NCI-H510A treated with DMSO at 0.1 percent for 48 hours (cell line): ENCODE measurements at places on chromosomes 5 and 9.

DNA sequence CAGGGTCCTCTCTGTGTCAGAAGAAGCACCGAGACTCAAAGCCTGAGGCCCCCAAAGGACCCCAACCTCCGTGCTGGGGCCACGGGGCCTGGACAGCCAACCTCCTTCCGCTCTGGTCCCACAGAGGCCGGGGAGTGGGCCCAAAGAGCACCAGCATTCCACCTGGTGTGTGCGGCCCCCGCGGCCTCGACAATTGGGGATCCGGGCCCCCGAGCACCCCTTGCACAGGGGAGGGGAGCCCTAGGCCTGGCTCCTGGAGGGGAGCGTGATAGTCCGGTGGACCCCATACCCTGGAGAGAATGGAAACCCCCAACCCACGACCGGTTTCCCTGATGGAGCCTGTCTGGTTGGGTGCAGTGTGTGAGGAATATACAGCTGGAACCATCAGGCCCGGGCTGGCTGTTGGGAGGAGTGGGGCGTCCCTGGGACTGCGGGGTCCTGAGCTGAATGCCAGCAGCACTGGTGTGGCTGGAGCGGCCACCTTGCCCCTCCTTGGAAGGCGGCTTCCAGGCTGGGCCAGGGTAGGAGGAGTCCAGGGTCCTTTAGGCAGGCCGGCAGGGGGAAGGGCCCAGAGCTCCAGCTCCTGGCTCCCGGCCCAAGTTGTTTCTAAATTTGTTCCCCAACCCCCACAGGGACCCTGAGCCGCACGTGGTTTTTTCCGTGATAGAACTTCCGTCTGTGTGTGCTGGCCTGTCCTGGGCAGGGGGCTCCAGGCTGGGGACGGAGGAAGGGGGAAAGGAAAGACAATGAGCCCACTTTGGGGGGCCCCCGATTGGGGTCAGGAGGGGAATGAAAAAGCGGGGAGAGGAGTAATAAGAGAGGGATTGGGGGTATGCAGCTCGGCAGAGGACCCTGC lies 825 bp upstream of the TOR4A start:
- DNase-seq = no peak

GRCh38 chr9:122244349-122244748 lies 15.6 kb upstream of the LHX6 start:
- no peak for DNase-seq

- no peak for DNase-seq
These were observed 107.6 kb upstream of the PLCXD3 start for GRCh38 chr5:41617843-41618515.

- no peak for DNase-seq
These were observed 224.7 kb downstream of the NFIB start for GRCh38 chr9:14089051-14089803.

DNA sequence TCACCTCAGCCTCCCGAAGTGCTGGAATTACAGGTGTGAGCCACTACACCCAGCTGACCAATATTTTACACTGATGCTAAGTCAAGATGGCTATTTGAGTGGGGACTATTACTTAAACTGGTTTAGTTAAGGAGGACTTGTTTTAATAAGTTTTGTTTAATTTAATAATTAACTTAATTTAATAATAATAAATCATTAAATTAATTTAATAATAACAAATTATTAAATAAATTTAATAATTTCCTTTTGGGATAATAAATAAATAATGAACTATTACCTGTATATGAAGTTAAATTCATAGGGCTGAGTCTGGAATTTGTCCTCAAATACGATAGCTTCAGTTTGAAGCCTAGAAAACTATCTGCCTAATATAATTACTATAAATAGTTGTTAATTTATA lies 665.1 kb upstream of the COX7C start:
- no peak for DNase-seq

DNA sequence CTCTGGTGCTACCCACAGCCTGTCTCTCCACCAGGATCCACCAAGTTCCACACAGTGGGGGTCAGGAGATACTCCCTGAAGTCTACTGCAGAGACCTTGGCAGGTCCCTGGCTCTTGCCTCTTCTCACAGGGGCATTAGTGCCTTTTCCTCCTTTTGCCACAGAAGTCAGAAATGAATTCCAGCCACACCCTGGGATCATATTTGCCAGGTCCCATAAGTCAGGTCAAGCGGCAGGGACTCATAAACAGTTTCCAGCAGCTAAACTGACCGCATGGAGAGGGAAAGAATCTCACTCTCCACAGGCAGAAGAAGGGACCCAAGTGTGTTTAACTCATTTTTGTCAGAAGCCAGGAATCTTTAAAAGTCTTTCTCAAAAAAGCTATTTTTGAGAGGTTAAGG lies 13.3 kb upstream of the IFNK start:
- no peak for DNase-seq

DNA sequence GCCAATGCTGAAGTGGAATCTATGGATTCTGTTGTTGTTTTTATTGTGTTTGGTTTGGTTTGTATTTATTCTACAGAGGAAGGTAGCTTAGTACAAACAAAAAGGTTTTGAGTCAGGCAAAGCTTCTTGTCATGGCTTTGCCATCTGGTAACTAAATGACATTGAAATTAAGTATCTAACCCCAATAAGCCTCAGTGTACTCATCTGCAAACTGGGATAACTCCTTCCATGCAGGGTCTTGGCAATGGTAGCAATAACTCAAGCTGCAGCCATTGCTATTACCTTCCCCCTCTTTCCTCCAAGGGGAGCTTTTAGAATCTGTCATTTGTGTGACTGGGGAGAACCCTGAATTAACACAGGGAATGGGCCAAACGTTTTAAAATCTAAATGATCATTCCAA lies 79.7 kb downstream of the PLAC8L1 start:
- DNase-seq = no peak

- no peak for DNase-seq
These were observed 1062.6 kb downstream of the NR2F1-AS1 start for GRCh38 chr5:92518318-92518904.

DNA sequence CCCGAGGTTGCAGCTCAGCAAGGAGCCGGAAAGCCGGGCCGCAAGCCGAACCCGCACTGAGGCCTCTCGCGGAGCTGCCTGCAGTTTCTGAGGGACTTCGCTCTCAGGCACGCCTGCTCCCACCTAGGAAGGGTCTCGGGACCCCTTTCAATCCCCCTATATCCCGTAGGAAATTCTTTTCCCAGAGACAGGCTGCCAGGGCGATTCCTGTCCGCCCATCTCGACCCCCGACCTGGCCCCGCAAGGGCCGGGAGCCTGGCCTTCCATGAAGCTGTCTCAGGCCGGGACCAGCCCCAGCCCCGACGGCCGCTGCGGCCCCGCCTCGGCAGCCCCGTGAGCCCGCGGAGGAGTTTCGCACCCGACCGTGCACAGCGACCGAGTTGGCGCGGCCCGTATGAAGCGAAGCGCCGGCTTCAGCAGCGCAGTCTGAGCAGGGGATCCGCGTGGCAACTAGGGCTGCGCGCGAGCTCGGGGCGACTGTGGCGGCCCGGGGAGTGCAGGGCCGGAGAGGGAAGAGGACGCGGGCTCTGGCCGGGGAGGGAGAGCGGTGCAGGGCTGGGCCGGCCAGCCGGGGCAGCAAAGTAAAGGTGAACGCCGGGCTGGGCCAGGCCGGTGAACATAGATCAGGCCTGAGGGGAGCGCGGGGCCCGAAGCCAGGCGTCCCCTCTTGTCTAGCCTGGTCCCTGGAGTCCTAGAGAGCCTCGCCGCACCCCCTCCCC lies 977 bp upstream of the PRDM12 start:
- no peak for DNase-seq

- no peak for DNase-seq
These were observed 133.3 kb upstream of the PPP1R2B start for GRCh38 chr5:156716591-156717380.

- DNase-seq = no peak
These were observed 67.9 kb downstream of the NFIB start for GRCh38 chr9:14245901-14246525.

DNA sequence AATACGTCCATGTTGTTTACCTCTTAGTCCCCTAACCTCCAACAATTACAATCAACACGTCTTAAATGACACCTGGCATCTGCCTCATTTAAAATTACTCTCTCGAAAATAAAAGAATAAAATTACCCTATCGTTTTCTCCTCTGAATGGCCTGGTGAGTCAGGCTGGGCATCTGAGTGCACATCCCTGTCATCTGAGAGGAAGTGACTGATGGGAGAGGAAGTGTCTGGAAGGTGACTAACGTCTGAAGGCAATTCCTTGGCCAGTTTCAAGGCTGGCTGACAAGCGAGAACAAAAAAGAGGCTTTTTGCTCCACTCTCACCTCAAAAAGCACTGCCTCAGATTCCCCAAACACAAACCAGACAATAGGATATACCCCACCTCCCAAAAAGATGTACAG lies 57.7 kb downstream of the MAPKAP1 start:
- no peak for DNase-seq

DNA sequence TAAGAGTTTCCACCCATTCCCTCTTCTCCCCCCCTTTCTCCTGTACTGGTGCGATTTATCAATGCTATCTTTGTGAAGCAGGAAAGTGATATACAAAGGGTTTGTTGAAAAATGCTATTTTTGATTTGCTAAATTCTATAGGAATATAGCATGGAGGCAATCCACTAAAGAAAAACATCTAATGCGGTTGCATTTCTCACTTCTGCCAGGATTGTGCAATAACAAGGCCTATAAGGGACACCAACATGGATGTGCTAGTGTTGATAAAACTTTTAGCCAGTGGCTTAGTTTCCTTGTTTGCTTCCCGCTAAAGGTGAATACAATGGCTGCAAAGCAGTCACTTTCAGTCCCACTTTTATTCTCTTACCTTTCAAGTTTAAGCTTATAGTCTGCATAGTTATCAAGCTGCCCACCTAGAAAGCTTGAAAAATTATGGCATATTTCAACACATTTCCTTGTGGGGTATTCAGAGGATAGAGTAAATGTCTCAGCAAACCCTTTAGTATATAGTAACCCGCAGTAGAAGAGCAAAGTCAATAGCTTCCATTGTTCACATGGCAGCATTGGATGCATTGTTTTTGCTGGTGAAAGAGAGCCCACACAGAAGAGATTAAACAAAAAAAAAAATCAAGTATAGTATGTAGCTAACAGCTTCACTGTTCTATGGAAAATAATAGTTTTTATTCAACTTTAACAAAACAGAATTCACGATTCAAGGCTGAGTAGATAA lies 674.6 kb upstream of the SEMA6A start:
- no peak for DNase-seq

- DNase-seq = no peak
These were observed 7.6 kb upstream of the KCNV2 start for GRCh38 chr9:2709645-2710101.

DNA sequence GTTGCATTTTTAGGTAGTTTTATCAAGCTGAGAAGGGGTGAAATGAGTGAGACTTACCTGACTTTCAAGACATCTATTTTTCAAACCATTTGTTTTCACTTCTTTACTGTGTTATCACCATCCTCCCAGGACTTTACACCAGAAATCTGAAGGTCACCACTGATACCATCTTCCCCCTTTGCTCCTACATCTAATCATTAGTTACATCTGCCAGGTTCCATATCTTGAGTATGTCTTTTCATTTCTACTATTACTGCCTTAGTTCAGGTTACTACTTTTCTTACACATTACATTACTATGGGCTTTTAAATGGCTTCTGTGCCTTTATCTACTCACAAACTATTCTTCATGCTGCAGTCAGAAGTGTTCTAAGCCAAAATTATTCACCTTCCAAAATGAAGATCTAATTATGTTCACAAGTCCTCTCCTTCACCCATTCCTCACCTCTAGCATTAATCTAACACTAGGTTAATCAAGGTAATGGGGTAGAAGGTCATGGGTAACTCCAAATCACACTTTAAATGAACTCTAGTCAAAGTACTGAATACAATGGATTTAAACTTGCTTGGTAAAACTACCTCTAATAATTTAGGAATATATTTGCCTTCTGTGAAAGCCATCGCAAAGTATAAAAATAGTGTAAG lies 2.1 kb upstream of the HSDL2 start:
- no peak for DNase-seq

DNA sequence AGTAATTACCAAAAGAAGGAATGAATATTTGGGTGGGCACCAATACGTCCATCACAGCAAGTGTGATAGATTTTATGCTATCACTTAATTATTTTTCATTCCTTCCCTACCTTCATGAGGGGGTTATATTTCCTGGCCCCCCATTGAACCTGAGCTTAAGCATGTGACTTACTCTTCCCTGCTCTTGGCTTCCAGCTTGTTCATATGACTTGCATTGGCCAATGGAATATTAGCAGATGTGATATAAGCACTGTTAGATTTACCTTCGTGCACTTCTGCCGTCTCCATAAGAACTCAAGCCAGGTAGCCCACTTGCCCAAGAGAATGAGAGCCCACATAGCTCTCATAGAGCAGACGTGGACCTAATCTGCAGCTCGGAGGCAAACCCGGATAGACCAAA lies 99.1 kb upstream of the SMARCA2 start:
- no peak for DNase-seq

DNA sequence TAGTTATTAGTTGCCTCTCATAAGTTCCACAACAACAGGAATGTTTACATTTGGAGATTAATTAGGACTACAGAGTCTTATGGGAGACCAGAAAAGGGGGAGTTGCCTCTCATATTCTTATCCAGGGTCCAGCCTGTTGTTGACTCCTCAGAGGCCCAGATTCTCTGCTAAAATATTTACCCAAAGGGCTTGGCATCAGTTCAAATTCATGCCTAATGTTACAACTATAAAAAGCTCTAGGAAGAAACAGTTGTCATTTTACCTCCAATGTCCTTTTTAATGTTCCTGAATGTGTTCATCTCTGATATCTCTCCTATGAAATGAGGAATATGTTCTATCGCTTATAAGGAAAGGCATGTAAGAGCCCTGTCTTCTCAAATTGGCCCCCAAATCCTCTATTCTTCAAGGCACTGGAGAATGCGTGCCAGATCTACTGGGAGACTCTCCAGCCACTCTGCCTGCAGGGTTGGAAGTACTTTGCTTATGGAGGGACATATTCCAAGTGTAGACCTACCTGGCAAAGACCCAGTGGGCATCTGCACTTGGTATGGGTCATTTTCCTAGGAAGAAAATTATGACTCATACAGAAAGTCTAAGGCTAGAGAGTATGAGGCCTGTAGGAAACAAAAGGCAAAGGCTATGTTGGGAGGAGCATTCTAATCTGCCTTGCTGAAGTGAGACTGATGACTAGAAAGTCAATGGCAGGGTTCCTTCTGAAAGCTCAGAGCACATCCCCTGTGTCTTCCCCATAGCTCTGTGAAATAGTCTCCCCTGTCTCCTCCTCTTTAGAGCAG lies 192.6 kb downstream of the ESM1 start:
- no peak for DNase-seq

GRCh38 chr5:134141331-134142050 lies 27.0 kb downstream of the TCF7 start:
- no peak for DNase-seq

DNA sequence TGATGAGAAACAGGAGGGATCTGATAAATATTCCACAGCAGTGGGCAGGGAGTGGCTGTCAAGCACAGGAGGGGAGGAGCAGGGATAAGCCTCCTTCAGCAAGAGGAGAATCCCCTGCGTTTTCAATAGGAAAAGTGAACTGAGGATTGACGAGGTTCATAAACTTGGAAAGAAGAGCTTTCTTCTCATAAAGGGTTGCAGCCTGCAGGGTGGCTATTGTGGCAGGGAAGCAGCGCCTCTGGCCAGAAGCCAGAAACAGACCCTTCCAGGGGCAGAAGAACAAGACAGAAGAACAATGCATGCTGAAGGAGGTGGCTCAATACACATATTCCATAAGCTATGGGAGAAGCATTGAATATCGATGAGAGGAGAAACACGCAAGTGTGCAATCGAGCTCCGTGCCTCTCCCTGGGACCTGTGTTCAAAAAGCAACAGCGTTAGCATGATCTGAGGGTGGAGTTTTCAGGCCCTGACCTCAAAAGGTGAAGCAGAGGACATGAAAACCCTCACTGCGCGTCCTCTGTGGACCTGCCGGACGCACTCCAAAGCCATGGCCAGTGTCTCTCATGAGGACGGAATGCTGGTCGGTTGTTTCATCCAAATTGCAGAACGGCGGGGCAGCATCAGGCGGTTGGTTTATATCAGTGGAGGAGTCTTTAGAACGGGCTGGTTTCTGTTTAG lies 67.6 kb downstream of the ANKRD33B start:
- DNase-seq = no peak
